CD4-positive, alpha-beta T cell treated with Interleukin-2 at 100 ng/mL for 4 hours (primary cell): ENCODE measurements at places on chromosomes 12 and 14.

GRCh38 chr12:76259106-76259505 lies 89.1 kb downstream of the BBS10 start:
- no peak for DNase-seq

GRCh38 chr14:75277008-75277814 lies 1.4 kb upstream of the FOS start:
- DNase-seq, result peak; percentile 81

DNA sequence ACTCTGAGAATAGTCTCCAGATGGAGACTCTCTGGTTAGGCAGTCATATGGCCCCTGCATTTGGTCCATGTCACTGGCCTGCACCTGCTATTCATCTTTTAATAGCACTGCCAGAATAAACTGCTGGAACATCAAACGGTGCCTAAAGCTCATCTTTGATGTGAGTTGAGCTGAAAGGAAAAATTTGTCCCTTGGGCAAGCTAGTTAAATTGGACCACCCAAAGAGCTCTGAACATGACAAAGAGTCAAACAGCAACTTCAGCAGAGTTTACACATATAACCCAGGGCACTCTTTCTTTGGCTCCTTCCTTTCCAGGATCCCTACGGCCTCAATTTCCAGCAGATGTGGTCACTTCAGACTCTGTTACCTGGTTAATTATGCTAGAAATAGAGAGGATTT lies 269.9 kb downstream of the RPL10L start:
- DNase-seq, result no peak

GRCh38 chr14:37641117-37641516 lies 45.7 kb downstream of the TTC6 start:
- no peak for DNase-seq

GRCh38 chr12:93363841-93364297 lies 13.9 kb upstream of the NUDT4 start:
- peak; percentile 15 for DNase-seq

DNA sequence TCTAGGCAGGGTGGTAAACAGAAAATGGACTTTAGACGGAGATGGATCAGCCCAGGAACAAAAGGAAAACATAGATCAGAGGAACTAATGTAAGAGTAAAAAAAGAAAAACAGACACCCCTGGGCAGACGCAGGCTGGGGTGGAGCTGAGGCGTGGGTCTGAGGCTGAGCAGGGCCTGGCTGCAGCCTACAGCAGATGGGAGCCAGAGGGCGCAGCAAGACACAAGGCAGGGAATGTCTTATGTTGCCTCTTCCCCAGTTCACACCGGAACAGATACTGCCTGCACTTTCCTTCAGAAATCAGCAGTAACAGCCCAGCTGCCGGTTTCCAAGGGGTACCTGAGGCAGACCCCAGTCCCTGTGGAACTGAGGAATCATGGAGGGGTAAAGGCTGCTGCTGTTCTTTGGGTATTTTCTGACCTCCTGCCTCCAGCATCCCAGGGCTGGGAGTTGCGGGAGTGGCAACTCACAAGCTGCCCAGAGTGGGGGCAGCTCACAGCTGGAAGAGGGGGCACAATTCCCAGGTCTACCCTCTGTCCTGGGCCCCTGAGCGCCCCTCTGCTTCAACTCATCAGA lies 9.8 kb downstream of the ZNF605 start:
- DNase-seq, result no peak

- no peak for DNase-seq
Measured at GRCh38 chr14:91732859-91733477, 1.1 kb upstream of the CATSPERB start.

- DNase-seq, result no peak
Measured at GRCh38 chr12:34051486-34051885, 29.2 kb downstream of the ALG10 start.

- peak; percentile 64 for DNase-seq
Measured at GRCh38 chr12:109888179-109889020, 8.1 kb upstream of the GLTP start.

DNA sequence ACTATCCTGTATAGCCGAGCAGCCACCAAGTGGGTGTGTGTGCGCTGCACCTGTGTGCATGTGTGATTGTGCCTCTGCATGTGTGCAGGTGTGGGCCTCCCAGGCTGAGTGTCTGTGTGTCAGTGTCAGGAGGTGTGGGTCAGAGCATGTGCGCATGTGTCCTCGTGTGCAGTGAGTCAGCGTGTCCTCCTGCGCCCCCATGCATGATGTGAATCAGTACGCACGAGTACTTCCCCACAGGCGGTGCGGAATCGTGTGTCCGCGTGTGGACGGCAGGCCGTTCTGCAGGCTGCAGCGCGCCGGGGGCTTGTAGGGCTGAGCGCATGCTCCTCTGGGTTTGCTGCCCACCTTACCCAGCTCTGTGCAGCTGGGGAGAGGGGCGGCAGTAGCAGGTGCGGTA lies 34.2 kb downstream of the DTX1 start:
- DNase-seq, result no peak

DNA sequence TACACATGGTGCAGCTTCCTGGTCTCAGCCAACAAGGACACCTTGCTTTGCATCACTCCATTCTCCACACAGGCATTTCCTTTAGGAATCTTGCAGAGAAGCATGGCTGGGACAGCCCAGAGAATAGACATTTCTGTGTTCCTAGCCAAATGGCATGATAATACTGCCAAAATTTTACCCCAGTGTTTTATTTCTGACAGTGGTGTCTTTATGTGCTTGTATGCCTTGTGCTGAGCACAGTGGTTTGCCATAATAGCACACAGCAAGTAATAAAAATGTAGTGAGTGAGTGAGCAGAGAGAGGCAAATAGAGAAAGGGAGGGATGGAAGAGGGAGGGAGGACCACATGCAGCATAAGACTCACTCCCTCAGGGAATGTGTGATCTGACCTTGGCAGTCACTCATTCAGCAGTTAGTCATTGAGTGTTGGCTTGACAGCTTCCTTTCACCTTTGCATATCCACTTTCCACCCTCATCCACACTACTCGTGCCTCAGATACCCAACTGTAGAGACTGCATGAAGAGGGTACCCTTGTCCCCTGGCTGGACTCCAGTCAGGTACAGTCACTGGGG lies 212.8 kb upstream of the CCDC196 start:
- DNase-seq, result no peak

DNA sequence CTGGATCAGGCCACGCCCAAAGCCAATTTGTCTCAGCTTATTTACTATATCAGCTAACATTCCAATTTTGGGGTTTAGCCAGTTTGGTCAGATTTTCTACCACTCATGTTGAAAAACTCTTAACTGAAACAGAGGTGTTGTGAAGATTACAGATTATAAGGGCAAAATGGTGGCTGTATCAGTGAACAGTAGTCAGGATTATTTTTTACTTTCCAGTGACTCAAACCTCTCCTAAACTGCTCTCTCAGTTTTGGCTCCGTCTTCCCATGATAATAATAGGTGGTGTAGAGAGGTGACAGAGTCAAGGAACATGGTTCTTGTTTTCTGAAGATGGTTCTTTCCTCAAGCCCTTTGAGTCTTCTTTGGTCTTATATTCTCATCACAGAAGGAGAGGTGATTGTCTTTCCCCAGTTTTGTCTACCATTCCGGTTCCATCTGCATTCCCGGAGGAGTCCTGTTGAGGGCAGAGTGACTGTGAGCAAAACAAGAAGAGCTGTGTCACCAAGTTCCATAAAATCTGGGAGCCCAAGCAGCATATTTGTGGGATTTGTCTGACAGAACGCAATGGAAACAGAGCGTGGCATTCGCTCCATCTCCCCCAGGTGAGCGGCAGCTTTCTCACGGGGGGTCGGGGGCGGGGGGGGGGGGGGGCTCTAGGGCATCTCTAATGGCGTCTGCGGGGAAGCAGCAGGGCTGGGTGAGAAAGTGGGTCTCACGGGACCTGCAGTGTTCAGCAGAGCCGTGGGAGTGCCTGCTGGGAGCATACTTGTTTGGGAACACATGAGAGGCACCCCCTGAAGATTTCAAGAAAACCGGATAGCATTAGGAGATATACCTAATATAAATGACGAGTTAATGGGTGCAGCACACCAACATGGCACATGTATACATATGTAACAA lies 59.1 kb downstream of the TBC1D30 start:
- no peak for DNase-seq

DNA sequence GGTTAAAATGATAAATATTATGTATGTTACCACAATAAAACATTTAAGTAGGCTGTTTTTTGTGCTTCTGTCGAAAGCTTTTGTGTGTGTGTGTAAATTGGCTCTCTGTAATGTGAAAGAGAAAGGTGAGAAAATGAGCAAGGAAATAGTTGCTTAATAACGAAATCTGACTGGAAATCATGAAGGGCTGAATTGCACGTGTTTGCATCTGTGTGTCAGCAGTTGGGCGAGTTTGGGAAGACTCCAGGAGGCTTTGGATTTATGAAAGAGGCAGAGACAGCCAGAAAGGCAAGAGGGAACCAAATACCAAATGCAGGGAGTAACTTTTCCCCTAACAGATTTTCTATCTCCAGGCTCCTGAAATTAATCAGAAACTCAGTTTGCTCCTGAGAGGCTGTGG lies 47.2 kb upstream of the PLEKHG3 start:
- no peak for DNase-seq
